ENCODE measurements at places on chromosomes 16 and 17. TPM values are rescaled to one million over a fixed set of nuclear protein-coding genes. Genes with fewer than 3 reads are reported as not detected.

GRCh38 chr16:19708296-19709205 is 9.5 kb downstream of the KNOP1 start:
- no peak for DNase-seq

- DNase-seq = no peak
These were observed 7.2 kb downstream of the SGSM2 start for GRCh38 chr17:2344528-2344927.

GRCh38 chr17:7262192-7262934 is at the start of gene CLDN7:
CLDN7 (minus strand) TSS chr17:7262478; CDS start chr17:7262043, 435 bp downstream.
- DNase-seq = no peak

- DNase-seq = no peak
These were observed 28.0 kb upstream of the B4GALNT2 start for GRCh38 chr17:49104511-49105074.

DNA sequence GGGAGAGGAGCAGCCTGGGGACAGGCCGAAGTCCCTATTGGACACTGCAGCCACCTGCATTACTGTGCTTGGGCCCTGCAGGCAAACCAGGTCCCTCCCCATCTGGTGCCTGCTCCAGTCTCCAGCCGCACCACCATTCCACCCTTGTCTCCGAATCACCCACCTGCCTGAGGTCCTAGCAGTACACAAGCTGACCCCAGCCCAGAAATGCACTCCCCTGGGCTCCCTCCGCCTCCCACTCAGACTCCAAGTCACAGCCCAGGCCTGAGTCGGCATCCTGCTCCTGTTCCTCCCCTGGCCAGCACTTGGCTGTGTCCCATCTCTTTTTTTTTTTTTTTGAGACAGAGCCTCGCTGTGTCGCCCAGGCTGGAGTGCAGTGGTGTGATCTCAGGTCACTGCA is 6.3 kb downstream of the UNC13D start:
- DNase-seq = no peak

GRCh38 chr16:79816081-79816497 is 215.6 kb upstream of the MAF start:
- no peak for DNase-seq

DNA sequence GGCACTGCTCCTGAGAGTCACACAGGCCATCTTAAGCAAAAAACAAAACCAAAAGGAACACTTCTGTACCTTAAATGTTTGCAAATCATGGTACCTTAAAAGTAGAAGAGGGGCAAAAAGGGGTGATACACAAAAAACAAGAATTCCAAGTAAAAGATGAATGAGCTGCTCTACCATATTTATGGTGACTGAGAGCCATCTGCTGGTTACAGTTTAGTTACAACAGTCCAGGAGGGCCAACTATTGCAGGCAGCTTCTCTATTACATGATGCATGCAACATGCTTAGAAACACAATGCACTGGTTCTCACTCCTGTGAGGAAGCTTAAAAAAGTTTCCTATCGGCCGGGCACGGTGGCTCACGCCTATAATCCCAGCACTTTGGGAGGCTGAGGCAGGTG is 53.5 kb downstream of the STX8 start:
- peak; percentile 52 for DNase-seq

DNA sequence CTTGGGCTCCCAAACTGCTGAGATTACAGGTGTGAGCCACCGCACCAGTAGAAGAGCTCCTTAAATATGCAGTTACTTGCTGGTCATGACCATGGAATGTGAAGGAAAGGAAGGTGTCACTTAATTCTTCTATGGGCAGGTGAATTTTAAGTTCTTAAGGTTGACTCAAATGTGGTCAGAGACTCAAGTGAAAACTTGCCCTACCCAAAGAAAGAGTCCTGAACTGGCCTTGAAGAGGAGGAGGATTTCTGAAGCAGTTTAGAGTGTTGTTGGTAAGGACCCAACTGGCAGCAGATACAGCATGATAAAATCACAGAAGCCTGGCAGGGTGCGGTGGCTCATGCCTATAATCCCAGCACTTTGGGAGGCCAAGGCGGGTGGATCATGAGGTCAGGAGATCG is 29.4 kb downstream of the CHD9 start:
- DNase-seq = no peak

Gene TMEM11
- total RNA-seq = 15.4 TPM

Gene ARL5C
- total RNA-seq = 2.6 TPM

Gene TAC4
- not detected for total RNA-seq

Gene CLEC3A
- not detected for total RNA-seq

Gene SKAP1
- total RNA-seq = not detected

Gene ZFP1
- total RNA-seq = 29.4 TPM

Gene APOBR
- total RNA-seq = 0.72 TPM

Gene SLC6A2
- 2.6 TPM for total RNA-seq

Gene TM4SF5
- not detected for total RNA-seq

Measured in umbilical cord (tissue), 2 donors.